ENCODE measurements at places on chromosomes 12 and 14. TPM values are rescaled to one million over a fixed set of nuclear protein-coding genes. Genes with fewer than 3 reads are reported as not detected.
A peak's percentile ranks its signal among the peaks of the same experiment; 100 is the strongest.

- DNase-seq: peak; percentile 58
These were observed 4.4 kb downstream of the KMT2D start for GRCh38 chr12:49055978-49056754.

DNA sequence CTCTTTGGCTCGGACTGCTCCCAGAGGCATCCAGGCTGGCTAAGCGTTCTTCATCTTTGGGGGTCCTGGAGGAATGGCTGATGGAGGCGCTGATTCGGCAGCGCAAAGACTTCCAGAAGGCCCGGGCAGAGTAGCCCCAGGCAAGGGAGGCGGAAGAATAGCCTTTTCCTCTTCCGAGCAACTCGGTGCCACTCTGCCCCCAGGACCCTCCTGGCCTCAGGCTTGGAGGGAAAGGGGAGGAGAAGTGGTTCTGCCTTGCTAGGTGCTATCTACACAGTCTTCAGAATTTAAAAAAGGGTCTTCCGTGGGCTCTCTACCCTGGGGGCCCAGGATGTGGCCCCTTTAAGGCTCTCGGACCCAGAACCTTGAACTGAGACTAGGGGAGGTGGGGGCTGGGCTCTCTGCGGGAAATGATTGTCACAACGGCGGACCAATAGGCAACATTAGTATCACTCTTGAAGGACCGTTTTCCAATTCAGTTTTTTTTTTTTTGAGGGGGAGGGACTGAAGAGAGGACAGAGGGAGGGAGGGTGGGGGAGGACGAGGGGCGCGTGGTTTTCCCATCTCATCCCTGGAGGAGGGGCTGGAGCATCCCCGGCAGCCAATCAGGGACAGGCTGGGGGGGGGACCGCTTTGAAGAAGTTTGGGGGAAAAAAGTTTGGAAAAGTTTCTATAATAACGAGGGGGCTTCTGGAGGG is at the start of gene NFATC4:
Gene NFATC4, plus strand, starts transcription at position 671 of the 698 bp plus-strand sequence. CDS start 157 bp downstream, outside the sequence.
- DNase-seq: peak; percentile 94

GRCh38 chr12:14961466-14962152 is at the start of gene ARHGDIB:
ARHGDIB (minus strand) TSS chr12:14961601; CDS start chr12:14950712, 10,889 bp downstream.
- no peak for DNase-seq

DNA sequence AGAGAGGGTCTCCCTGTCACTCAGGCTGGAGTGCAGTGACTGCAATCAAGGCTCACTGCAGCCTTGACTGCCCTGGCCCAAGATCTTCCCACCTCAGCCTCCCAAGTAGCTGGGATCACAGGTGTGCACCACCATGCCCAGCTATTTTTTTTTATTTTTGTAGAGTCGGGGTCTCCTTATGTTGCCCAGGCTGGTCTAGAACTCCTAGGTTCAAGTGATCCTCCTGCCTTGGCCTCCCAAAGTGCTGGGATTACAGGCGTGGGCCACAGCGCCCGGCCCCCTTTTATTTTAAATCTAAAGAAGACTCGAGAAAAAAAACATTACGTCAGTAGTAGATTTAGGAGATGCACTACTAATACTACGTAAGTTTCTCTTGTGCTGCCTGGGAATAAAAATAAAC is 14.3 kb downstream of the FOS start:
- no peak for DNase-seq

DNA sequence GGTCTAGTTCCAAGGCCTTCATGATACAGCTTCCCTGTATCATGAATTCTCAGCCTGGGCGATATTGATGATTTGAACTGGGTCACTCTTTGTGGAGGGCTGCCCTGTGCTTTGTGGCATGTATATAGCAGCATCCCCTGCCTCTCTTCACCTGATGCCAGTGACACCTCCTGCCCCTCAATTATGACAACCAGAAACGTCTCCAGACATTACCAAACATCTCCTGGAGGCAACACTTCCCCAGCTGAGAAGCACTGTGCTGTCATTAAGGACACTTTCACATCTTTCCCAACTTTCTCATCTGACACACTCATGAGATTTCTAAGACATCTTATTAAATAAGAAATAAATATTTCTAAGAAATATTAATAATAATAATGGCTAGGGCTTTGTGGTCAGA is 315.3 kb downstream of the BCL11B start:
- no peak for DNase-seq

GRCh38 chr12:65106948-65107347 is 14.2 kb downstream of the WIF1 start:
- no peak for DNase-seq

DNA sequence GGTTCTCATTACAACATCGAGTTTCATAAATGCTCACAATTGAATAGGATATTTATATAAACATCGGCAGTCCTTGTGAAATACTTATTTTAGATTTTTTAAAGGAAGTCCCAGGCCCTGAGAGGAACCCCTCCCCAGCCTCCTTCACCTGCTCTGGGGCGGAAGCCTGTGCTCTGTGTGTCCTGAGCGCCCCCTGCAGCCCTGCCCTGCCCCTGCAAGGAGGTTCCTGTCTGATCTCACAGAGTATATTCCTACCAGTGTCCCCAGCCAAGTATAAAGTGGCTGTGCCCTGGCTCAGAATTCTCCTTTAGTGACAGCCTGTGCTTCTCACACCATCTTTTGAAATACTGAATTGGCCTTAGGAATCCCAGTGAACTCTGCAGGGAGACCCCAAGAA is 659.5 kb downstream of the TMEM121 start:
- no peak for DNase-seq

Gene NDUFA12
- polyA plus RNA-seq: 76.9 TPM

- no peak for DNase-seq
These were observed 5.8 kb upstream of the HCAR3 start for GRCh38 chr12:122722387-122722786.

- DNase-seq: no peak
These were observed 5.3 kb downstream of the TMEM253 start for GRCh38 chr14:21106176-21106497.

Gene RNU7-1
- not detected for polyA plus RNA-seq

Gene NEUROD4
- not detected for polyA plus RNA-seq

GRCh38 chr14:54253195-54253947 is 143.4 kb upstream of the CDKN3 start:
- no peak for DNase-seq

- DNase-seq: no peak
These were observed 202.7 kb downstream of the FBXL14 start for GRCh38 chr12:1391722-1392121.

Gene AJUBA
- 38.3 TPM for polyA plus RNA-seq

DNA sequence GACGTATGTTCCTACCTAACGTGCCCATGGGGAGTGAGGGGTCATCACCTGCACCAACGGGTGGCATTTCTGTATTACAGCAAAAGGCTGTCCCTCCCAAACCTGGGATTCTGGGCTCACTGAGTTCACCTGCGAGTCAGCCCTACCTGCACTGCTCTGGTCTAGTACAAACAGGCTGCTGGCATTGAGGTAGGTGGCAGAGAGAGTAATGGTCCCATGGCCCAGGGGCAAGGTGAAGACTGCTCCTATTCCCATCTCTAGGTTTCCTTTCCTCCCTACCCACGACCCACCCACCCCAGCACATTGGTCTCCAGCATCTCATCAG is 421 bp downstream of the SUOX start:
- DNase-seq: no peak

DNA sequence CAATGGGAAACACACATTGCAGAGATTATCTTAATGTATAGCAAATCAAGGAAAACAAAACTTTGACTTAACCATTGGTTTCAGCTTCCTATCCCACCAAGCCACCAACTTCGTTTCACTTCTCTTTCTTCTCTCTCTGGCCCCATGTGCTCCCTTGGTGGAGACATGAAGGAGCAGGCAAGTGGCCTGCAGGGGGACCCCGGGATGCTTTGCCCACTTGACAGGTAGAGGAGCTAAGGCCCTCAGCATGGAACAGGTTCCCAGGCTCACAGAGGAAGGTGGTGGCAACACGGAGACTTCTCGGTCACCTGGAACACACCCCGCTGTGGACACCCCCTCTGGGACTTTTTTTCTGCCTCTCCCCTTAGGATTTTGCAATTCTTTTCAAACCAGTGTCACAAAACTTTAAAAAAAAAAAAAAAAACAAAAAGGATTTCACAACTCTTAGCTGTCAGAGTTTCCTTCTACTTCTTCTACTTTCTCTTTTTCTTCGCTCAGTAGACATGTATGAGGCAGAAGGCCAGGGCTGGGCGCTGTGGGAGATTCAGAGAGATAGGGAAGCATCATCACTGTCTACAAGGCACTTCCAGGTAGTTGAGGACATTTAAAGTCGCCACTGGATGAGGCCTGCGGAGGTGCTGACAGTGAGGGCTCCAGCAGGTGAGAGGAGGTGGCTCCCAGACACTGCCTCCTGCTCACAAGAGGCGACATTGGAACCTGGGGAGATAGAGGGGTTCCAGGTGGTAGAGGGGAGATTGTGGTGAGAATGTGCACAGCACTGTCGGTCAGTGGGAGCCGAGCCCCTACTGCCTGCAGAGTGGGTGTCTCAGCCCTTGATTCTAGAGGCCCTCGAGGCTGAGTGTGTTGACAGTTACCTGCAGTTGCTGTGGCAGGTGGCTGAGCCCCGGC is 119.6 kb downstream of the GCH1 start:
- DNase-seq: no peak

Gene OTX2
- not detected for polyA plus RNA-seq

Gene TRIAP1
- 16.8 TPM for polyA plus RNA-seq

Gene MYF5
- 30.1 TPM for polyA plus RNA-seq

GRCh38 chr14:68039593-68039992 is 220.0 kb downstream of the RAD51B start:
- DNase-seq: no peak

Gene CCDC175
- not detected for polyA plus RNA-seq

DNA sequence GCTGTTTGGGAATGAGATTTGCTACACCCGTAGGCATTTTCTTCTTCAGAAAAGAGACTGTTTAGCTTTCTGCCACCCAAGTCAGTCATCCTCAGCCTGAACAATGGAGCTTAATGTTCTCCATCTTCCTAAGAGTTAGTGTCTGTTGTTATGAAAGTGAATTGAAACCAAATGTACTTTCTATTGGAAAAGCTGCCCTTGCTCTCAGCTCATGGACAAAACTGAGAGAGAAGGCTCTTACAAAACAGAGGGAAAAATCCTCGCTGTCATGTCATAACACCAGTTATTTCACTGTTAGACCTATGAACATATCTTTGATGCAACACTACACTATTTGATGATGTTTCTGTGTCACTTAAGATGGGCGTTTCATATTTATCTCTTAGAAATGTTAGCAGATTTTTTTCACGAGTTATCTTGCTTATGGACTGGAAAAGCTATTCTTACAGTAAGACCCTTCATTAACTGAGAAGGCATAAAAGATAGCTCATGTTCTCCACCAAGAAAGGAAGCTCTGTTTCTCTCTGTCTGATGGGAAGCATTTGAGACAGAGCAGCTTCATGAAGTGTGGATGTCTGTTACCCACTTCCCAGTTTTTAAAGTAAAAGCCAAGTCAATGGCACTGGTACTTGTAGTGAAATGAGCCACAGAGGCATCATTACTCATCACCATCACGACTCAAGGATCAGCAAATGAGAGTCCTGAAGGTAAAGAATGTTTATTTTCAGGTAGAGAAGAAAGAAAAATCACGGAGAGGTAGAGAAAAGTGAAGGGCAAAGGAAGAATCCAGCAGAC is 483.9 kb downstream of the ZFP36L1 start:
- no peak for DNase-seq

- no peak for DNase-seq
These were observed 38.9 kb downstream of the SLC8B1 start for GRCh38 chr12:113295886-113296556.

- DNase-seq: peak; percentile 12
These were observed 39.8 kb upstream of the EID3 start for GRCh38 chr12:104263580-104264358.

- DNase-seq: no peak
These were observed 17.0 kb upstream of the WNT5B start for GRCh38 chr12:1611803-1612572.

DNA sequence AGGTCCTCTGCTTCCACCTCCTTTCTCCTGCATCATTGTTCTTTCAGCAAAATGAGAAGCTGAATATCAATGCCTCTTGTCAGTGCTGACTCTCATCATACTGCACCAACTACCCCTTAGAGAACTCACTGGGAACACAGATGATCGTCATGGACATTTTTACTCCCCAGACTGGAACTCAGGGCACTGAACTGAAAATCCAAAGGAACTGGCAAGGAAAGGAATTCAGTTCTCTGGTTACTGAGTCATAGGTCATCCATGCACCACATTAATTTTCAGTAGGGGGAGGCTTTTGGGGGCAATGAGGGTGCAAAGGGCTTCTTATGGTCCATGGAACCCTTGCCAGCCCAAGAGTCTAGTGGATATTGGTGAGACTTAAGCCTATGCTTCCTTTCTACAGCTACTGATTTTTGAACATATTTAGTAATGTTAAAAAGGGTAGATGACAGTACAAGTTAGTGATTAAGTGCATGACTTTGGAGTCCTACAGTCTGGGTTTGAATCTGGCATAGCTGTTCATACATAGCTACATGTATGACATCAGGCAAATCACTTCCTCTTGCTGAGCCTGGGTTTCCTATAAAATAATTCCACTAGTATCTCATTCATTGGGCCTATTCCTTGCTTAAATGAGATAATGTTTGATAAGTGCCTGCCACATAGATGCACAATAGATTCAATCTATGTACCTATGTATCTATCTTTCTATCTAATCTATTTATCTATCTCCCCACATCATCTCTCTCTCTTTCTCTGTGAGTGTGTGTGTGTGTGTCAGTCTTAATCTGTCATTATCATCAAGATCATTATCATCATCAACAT is 29.2 kb downstream of the BBS10 start:
- no peak for DNase-seq

Gene CPNE6
- not detected for polyA plus RNA-seq

All from muscle of arm (tissue), 14 donors.